ENCODE measurements at places on chromosomes 5 and 9.

DNA sequence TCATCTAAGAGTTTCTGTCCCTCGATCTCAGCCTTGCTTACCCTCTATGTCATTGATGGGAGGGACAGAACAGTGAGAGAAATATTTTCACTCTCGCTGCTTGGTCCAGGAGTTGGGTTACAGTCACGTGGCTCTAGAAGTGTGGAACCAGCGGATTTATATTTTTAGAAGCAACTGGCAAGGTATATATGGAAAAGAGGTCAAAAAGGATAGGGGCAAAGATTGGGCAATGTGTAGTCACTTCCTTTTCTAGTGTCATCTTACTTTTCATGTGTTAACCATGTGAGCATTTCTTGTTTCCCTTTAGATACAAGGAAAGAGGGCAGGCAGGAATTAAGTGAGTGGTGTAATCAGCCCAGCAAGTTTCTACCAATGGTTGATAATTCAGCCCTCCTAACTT, 111.5 kb upstream of the ZNF366 start:
- DNase-seq = no peak

DNA sequence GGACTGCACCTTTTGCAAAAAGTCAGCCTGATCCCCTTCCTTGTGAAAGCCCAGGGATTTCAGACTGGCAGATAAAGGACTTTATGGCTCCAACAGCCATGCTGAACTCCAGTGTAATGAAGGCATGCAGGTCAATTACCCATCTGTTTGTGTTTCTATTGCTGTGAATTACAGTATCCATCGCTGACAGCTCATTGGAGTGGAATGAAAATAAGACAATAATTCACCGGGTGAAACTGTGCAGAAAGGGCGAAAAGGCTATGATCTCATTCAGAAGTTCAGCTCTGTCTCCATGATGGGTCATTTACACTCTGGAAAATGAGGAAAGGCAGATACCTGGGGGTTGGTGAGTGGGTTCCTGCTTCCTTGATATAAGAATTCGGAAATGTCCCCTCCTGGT, 148.0 kb downstream of the BRINP1 start:
- no peak for DNase-seq

- DNase-seq = no peak
Observed at GRCh38 chr5:53944981-53945380, 365.4 kb downstream of the ARL15 start.

DNA sequence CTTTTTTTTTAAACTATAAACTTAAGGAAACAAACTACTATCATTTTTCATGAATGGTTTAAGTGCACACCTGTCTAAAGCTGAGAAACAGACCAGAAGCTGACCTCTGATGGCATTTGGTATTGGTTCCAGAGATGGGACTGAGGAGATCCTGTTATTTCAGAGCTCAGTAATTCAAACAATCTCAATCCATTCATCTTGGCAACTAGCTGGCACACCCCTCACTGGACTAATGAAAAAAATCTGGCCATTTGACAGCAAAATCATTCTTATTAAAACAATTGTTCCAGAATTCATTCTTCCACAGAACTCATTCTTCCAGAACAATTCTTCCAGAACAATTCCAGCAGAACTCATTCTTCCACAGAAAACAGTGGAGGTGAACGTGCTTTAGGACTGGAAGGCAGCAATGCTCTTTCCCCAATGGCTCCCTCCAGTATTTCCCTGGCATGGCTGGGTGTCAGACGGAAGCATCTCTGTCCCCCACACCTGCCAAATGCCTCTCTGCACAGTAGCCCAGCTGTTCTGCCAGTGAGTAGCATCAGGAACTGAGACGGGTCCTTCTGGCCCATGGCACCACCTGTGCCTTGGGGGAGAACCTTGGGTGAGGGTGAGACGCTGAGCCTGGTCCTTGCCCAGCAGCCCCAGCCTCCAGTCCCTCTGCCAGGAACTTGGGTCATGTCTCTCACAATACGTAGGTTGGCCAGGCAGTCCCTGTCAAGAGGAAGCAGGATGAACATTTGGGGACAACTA, 87.5 kb upstream of the EQTN start:
- DNase-seq = no peak

DNA sequence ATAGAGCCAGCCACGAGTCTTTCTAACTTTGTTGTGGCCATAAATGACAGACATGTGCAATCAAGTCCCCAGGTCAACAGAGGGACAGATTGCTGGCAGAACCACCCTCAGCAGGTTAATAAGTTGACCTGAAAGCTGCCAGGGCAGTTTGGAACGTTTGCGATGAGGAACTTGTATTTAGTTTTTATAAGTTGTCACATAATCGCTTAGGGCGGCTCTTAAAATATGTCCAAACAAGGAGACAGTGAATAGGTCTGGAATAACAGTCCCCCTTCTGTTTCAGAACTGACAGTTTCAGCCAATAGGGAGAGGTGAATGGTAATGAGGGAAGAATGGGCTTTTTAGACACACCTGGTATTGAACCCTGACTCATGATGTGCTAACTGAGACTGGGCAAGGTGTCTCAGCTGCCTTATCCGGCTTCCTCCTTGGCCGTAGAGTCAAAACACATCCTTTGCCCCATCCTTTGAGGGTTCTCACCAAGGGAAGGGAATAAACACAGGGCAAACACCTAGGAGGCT, 33.6 kb upstream of the GABRP start:
- no peak for DNase-seq

DNA sequence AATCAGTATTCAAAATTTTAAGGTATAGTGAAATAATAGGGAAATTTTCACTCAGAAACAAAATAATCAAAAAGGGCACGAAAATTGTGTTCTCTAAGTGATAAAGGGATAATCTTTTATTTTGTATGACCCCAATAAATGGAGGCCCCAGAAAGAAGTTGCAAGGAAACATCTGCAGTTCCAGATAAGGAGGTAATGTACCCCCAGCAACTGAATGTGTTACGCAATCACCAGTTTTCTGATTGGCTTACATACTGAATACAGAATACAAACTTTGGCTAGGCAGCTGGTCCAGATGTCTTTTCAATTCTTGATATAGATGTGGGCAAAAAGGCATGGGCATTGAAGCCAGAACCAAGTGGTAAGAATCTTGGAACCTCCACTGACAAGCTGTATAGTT, 1.7 kb upstream of the TOPORS start:
- DNase-seq = no peak

- DNase-seq = no peak
Observed at GRCh38 chr5:6573651-6574101, 59.2 kb downstream of the NSUN2 start.

DNA sequence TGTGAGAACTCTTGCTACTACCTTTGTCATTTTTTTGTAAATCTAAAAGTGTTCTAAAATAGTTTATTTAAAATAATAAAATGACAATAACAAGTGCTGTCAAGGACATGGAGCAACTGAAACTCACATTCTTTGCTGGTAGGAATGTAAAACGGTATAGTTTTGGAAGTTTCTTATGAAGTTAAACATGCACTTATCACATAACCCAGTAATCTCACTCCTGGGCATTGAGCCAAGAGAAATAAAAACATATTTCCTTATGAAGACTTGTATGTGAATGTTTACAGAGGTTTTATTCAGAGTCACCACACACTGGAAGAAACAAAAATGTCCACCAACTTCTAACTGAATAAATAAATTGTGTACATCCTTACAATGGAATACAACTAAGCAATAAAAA, 46.0 kb upstream of the COL15A1 start:
- DNase-seq = no peak

GRCh38 chr9:112970939-112971338, 41.1 kb downstream of the ZNF883 start:
- no peak for DNase-seq

DNA sequence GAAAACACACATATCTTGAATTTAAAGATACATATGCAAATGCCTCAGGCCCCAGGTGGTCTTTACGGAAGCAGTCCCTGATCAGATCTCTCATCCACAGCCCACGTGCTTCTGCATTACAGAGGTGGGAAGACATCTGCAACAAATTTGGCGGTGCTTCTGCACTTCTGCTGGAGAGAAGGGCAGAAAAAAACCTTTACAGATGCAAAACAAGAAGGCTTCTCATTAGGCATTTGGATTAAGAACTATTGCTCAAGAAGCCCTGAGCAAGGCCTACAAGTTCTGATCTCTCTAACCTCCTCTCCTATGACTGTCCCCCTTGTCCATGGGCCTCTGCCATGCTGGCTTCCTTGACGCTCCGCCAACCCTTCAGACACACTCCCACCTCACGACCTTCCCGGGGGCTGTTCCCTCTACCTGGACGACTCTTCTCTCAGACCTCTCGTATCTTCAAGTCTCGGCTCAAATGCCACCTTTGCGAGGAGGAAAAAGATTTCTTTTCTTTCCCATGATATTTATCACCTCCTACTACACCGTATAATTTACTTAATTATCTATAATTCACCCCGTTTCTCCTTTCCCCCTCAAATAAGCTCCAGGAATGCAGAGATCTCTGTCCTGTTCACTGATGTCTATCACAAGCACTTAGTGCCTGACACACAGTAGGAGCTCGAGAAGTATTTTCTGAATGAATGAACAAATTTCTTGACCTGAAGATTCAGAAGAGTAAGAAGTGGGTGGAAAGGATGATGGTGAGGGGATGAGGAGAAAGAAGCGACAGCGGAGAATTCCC, 1.1 kb downstream of the MTMR12 start:
- no peak for DNase-seq

GRCh38 chr5:36531401-36531800, 75.0 kb upstream of the SLC1A3 start:
- no peak for DNase-seq

- no peak for DNase-seq
Observed at GRCh38 chr5:89968958-89969381, 440.6 kb downstream of the CETN3 start.

- DNase-seq = no peak
Observed at GRCh38 chr5:56145511-56145910, 87.6 kb downstream of the ANKRD55 start.

DNA sequence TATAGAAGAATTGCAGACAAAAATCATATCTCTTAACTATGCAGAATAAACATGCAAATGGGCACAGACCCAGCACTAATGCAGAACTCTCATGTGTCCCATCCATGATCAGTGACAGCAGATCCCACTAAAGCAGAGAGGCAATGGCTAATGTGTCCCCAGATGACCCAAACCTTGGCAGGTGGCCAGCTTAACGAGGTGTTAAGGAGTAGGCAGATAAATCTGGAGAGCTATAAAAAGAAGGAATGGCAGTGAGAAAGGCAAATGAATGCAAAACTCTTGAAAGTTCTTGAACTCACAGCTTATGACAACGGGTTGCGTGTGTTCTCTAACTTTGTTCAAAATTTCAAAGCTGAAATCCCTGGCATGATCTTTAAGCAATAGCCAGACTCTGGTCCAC, 265.4 kb downstream of the RASEF start:
- DNase-seq = no peak

- DNase-seq = no peak
Observed at GRCh38 chr9:124580186-124580585, 73.0 kb upstream of the NR5A1 start.

- DNase-seq = no peak
Observed at GRCh38 chr5:133203317-133204305, 151.8 kb downstream of the HSPA4 start.

DNA sequence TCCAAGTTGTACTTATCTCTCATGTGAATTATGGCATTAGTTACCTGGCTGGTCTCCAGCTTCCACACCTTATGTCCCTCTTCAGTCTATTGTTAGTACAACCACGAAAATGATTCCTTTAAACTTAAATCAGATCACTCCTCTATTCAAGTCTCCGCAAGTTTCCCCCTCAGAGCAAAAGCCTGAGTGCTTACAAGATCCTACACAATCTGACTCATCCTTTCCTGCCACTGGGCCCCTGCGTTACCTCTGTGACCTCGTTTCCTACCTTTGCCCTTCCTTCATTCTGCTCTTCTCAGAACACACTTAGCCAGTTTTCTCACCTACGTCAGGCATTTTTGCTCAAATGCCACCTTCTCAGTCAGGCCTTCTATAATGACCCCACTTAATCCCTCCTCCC, 45.1 kb upstream of the GLIS3 start:
- no peak for DNase-seq

- DNase-seq = no peak
Observed at GRCh38 chr9:5922192-5922591, 31.5 kb downstream of the MLANA start.

GRCh38 chr5:15483351-15484097, 16.5 kb upstream of the FBXL7 start:
- no peak for DNase-seq

DNA sequence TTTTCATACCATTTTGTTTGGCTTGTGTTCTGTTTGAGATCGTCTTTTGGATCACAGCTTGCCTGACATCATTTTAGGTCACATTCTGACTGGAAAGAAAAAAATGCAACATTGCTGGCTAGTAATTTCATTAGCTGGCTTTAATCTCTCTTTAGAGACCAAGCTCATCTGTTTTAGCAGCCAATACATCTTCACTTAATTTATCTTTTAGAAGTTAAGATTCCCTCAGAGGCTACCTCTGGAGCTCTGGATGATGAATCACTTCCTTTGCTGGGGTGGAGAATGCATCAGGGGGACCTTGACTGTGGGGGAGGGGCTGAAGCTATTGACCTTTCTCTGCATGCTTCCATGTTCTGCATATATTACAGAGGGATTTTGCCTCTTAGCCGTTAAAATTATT, 181.5 kb upstream of the OTULINL start:
- no peak for DNase-seq

DNA sequence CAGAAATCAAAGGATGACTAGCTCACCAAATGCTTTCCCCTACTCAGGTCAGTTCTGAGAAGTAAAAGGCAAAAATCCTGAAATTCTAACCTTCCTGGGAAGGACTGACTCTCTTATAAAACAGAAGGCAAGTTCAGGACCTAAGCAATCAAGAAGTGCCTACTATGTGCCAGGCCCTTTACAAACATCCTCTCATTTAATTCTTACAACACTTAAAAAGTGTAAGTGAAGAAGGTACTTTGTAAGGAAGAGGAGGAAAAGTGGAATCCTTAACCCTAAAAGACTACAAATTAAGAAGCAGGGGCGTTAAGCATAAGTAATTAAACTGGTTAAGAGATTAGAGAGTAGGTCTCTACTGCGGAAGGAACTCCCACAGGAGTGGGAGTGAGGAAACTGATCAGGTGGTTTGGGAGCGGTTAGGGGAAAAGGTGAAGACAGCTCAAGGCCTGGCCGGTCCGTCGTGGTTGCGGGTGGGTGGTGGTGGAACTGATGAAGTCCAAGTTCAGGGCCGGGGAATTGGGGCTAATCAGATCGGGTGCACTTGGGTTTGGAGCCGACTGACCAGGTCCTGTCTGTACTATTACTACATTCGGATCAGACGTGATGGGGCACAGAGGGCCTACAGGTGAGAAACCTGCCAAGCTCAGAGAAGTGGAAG, 839 bp downstream of the MED27 start:
- DNase-seq = no peak
